Adipose tissue (tissue), 3 donors: ENCODE measurements at places on chromosomes 7 and 10. TPM values are rescaled to one million over a fixed set of nuclear protein-coding genes. Genes with fewer than 3 reads are reported as not detected.

The ASB10 gene
- polyA plus RNA-seq = not detected

The ICA1 gene
- polyA plus RNA-seq = 53.9 TPM

The CCDC3 gene
- 3.4 TPM for polyA plus RNA-seq

The CDK14 gene
- 14.7 TPM for polyA plus RNA-seq
